ENCODE measurements at places on chromosomes 2 and 18.
A peak's percentile ranks its signal among the peaks of the same experiment; 100 is the strongest.

- DNase-seq = peak; percentile 22
Observed at GRCh38 chr2:165793161-165793778, 777 bp downstream of the GALNT3 start.

DNA sequence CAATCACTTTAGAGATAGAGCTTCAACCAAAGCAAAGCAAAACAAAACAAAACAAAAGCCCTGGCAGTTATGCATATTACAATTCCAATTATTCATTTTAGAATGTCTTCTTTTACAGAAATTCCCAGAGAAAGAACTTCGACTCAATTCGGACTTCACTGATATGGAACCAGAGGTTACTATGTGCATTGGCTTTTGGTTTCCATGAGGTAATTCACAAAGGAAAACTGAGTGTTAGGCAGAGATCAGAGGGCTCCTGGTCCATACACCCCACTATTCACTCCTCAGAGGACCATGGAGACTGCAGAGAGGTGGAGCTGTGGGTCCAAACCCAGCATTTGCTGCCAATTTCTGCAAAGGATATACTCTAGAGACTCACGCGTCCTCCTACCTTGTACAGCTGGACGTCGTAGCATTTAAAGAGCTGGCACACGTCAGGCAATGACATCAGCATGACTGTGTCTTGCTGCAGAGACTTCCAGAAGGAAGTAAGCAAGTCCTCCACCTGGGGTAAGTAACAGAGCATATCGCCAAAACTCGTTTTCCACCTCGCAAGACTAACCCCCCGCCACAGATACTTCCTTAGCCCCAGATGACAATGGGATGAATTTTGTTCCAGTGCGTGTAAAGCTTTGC lies 31.3 kb upstream of the CREG2 start:
- DNase-seq = no peak

- DNase-seq = no peak
Observed at GRCh38 chr2:204086167-204086566, 149.6 kb downstream of the ICOS start.

GRCh38 chr18:32961538-32961937 lies 188.7 kb upstream of the KLHL14 start:
- DNase-seq = no peak

- DNase-seq = no peak
Observed at GRCh38 chr18:47680488-47680887, 250.0 kb downstream of the SMAD2 start.

GRCh38 chr2:19347619-19348562 lies 10.5 kb downstream of the OSR1 start:
- peak; percentile 96 for DNase-seq

DNA sequence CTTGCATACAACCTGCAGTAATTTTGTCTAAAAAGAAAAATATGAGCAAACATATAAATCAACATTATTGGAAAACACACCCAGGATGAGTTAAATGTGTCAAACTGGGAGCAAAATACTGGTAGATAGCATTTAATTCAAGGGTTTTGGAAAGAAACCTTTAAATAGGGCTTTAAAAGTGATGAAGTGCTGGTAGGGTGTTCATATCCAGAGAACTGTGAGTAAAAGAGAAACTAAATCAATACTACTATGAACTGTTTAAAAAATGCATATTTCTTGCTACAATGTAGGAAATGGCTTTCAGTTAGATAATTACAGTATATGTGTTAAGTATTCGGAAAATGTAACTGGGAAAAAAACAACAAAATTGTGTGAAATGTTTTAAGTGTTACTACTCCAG lies 117.8 kb downstream of the ATAD2B start:
- no peak for DNase-seq

DNA sequence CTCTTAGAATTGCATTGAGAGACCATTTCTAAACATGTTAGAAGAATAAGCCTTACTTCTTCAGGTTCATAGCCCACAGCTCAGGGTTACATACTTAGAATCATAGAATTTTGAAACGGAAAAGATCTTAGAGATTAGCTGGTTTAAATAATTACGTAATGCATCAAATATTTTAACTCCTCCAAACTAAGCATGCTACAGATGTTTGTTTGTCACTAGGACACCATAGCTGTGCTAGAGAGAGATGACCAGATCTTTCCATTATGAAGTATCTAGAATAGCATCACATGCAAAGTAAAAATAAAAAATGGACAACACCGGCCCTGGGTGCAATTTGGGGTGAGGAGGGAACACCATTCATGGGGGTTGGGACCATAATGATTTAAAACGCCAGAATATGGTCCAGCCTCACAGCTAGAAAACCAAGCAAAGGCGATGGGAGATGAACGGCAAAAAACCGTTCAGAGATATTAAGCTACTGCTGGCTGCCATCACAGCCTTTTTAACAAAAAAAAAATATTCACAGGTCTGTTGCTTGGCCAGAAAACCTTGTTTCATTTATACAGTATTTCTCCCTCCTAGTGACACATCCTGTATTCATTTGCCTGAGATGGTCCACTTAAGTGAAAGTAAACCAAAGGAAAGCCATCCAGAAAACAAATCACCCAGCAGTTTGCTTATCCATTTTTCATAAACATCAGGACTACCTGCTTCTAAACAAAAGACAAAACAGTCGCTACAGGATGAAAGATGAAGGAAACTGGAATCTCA lies 94.2 kb downstream of the EPHA4 start:
- no peak for DNase-seq

- no peak for DNase-seq
Observed at GRCh38 chr2:42176992-42177738, 8.0 kb downstream of the EML4 start.

DNA sequence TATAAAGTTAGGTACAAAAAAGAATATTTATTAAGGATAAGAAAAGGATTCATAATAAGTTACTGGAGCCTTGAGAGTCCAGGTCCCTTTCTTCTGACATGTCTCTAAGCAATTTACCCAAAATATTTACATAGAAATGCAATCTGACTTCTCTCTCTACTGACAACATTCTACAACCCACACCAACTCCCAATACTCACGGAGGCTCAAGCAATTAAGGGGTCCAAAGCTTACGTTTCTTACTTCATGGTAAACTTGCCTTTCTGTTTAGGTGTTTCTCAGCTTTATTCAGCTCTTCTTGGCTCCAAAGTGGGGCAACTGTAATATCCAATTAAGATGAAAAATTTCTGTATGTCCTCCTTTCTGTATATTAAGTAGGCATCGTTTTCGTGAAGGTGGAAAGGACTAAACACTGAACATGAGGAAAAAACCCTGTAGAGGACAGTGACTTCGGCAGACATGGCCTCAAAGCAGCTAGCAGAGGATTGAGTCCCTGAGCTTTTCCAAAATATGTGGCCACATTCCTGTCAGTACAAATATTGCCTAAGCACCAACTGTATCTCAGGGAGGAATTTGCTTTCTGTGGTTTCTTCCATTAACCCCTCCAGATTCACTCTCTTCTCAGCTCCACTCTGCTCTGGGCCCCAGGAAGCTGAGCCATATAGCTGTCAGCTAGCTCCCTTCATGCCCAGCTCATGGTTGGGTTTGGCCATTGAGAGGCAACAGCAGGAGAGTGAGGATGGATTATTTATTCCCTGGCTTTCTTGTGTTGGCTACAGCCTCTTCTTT lies 67.9 kb upstream of the GLS start:
- no peak for DNase-seq

- no peak for DNase-seq
Observed at GRCh38 chr2:212998626-212999359, 152.6 kb downstream of the IKZF2 start.
